Stimulated activated CD4-positive, alpha-beta T cell treated with anti-CD3 and anti-CD28 coated beads, Interleukin-4, amount 100 ng/mL, for 4 hours (primary cell): ENCODE measurements at places on chromosomes 5 and 9.

DNA sequence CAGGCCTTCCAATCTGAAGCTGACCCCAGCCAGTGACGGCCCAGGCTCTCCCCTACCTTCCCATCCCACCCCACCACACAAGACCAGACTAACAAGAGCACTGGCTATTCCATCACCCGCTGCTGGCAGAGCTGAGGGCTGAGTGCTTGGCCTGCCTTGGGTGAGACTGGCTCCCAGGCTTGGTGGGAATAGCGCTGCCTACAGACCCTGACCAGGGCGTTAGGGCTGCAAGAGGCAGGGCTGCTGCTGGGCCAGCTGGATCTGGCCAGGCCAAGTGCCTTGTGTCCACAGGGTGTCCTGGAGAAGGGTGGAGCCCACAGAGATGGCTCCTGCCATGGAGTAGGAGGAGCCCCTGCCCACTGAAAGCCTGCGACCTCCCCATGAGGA, 31.6 kb upstream of the ANGPTL2 start:
- DNase-seq, result no peak

- no peak for DNase-seq
Observed at GRCh38 chr9:118263949-118264348, 559.7 kb downstream of the TLR4 start.

DNA sequence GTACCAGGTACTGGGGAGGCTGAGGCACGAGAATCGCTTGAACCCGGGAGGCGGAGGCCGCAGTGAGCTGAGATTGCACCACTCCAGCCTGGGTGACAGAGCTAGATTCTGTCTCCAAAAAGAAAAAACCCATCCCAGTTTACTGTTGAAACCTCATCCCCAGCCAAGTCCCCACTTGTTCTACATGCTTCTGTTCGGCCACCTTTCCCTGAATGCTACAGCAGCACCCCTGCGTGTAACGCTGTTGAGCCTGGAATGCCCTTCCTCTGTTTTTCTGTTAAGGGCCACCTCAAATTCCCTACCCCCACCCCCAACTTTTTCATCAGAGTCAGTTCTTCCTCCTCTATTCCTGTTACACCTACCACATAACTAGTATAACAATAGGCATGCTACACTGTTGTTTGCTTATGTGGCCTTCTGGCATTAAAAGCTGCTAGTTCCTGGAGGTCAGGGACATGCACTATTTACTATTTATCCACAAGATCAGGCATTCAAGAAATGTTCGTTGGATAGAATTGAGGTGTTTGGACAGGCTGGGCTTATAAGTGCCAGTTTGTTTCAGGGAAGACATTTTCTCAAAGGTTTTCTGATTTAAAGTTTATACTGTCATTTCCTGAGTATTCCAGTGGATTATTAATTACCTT, 47.1 kb upstream of the C5orf47 start:
- no peak for DNase-seq

DNA sequence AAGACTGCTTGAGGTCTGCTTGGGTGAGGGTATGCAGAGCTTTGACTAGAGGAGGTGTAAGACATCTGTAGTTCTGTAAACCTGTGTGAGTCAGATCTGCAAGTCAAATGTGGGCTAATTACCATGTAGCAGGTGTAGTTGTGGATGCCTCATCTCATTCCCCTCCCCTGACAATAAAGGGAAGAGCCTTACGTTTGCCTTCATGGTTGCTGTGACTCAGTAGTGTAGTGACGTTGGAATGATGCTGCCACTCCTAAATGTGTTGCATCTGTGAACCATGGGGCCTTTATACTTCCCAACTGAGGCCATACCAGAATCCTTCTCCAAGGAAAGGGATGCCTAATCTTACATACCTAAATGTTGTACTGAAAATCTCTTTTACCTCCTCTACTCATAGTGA, 26.0 kb downstream of the PRDM6 start:
- no peak for DNase-seq

GRCh38 chr9:112364761-112365160, 15.1 kb upstream of the HSDL2 start:
- DNase-seq, result no peak

DNA sequence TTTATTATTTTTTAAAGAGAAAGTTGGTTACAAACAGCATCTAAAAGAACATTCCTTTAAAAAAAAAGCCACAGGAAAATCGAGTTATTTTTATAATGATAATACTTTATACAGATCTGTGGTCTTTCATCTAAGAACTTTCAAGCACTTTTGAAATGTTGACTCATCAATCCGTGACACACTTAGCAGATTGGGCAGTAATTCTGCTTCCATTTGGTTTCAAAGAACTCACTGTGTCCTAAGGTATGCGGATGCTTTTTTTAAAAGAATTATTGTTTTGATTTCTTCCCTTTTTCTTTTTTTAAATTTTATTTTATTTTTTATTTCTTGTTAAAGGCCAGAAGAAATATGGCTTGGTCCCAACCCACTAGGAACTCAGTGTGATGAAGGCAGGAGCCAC, 147.8 kb downstream of the AOPEP start:
- DNase-seq, result no peak

GRCh38 chr9:84379740-84380139, 39.2 kb upstream of the SLC28A3 start:
- DNase-seq, result no peak

GRCh38 chr9:76812591-76812990, 48.4 kb downstream of the PCA3 start:
- no peak for DNase-seq

GRCh38 chr5:77633207-77633675, 5.3 kb downstream of the OTP start:
- DNase-seq, result no peak

- no peak for DNase-seq
Observed at GRCh38 chr5:130693509-130693908, 471.5 kb downstream of the HINT1 start.

DNA sequence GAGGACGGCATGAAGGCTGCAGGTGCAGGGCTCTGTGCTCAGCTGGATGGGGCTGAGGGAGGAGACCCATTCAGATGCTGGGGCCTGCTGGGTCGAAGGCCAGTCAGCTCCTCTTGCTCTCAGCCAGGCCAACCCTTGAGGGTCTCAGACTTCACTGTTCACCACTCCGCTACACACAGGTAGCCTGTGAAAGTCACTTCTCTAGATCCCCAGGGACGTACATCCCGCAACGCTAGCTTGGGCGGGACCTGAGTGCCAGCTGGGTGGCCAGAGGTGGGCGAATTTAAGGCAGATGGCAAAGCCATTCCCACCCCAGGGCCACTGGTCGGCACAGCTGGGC, 42.2 kb upstream of the FCN1 start:
- no peak for DNase-seq

- no peak for DNase-seq
Observed at GRCh38 chr5:78887384-78888118, 97.6 kb downstream of the ARSB start.

GRCh38 chr5:172834415-172835289, 601 bp downstream of the ERGIC1 start:
- DNase-seq, result no peak

DNA sequence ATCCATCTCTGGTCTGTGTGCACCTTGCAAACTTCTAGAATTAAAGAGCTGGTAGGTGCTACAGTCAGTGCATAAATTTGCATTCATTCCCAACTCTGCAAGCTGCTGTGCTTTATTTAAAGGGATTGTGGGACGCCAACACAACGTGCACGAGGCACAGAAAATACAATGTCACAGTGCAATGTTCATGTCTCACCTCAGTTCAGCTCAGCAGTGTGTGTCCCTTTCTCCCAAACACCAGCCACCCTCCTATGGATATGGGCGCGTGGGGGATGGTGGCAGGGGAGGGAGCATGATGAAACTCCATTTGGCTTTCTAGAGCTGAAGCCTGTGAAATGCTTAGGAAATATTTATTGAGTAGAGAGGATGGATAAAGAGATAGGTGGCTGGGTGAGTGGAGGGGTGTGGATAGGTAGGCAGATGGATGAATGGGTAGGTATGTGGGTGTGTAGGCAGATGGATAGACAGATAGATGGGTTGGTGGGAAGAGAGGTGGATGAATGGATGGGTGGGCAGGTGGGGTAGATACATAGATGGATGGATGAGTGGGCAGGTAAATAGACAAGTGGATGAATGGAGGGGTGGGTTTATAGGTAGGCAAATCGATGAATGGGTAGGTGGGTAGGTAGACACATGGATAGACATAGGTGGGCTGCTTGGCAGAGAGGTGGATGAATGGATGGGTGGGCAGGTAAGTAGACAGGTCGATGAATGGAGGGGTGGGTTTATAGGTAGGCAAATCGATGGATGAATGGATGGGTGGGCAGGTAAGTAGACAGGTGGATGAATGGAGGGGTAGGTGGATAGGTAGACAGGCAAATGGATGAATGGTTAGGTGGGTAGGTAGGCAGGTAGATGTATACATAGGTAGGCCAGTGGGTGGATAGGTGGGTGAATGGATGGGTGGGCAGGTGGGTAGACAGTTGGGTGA, 92.7 kb upstream of the FCN2 start:
- DNase-seq, result no peak

GRCh38 chr5:157351802-157352092, 85.8 kb downstream of the CYFIP2 start:
- DNase-seq, result no peak

DNA sequence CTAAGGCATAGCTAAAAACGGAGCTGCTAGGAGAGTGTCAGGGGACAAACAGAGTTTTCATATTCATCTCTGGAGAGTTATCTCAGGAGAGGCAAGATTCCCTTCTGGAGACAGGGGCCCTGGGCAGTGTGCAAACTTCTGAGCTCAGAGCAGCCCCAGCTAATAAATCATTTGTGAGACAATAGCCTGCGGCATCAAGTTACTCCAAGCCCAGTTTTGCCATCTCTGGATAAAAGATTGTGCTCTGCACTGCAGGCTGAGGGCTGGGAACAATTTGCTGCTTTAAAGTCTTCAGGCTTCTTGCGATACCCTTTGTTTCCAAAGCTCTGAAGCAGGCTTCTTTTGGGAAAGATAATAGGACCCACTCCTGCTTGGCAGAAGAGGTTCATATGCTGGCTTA, 164.3 kb upstream of the BRINP1 start:
- no peak for DNase-seq

DNA sequence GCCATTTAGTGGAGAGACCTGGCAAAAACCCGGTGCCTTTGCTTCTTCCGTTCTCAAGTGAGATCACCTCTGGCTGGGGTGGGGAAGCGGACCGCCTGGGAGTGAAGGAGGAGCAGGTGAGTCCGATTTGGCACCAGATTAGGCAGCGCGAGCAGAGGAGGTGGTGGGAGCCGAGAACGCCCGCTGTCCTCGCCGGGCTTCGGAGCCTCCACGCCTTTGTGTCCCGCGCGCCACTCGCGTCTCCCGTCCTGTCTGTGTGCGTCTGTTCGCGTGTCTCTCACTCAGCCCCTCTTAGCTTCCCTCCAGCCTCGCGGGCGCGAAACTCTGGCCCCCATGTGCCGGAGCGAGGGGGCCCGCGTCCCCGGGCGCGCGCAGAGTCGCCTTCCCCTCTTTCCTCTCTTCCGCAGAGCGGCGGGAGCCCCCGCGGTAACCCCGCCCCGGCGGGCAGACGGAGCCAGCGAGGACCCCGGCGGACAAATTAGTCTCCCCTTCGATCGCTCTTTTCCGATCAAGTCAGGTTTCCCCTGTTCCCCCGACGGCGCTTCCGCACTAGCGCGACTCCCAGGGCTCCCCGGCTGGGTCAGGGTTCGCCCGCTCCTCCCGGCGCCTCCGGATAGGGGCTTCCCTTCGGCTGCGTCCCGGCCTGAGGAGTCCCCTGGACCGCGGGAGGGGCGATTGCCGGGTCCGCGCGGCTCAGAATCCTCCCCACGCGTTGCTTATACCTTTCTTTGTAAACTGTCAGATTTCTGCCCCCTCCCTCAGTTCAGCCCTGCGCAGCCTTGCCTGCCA, 7.1 kb downstream of the POU4F3 start:
- DNase-seq, result no peak

DNA sequence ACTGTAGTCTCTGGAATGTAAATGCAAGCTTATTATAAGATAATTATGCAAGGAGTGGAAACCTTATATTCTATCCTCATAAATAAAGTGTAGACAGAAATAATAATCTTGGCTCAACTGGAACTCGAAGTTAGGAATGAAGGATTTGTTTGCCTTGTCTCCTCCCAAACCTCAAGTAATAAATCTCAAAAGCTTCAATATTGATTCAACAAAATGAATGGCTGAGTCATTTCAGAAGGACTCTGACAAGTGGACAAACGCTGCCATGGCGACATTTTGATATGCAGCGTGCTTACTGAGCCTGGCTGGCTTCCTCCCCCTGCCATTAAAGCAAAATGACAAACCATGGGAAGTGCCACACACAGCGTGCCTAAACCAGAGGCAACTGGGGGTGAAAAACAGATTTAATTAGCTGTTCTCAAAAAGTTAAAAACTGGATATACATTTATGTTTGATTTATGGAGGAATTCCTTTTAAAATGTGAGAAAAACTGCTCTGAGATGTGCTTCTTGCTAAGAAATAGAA, 10.5 kb upstream of the ADGRV1 start:
- DNase-seq, result no peak

DNA sequence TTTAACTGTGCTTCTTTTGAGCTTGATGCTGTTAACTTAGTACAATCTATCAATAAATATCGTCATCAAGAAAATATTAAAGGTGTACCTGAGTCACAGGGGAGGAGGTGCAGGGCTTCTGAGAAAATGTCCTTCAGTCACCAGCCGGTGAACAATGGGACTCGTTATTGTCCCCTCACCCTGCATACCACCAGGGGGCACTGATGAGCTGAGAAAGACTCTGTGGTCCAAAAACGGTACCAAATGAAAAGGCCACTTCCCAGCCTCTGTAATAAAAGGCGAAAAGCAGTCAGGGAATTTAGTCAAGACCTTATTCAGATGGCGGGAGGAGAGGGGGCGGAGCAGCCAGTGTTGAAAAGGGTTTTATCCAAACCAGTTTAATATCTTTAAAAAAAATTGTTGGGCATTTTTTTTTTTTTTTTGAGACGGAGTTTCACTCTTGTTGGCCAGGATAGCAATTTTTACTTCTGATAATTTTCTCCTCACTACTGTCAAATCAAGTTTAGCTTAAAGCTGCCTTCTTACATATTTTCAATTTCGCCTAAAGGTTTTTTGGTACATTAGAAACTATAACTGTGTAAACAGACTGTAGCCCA, 271.9 kb upstream of the ADAMTS16 start:
- DNase-seq, result no peak

DNA sequence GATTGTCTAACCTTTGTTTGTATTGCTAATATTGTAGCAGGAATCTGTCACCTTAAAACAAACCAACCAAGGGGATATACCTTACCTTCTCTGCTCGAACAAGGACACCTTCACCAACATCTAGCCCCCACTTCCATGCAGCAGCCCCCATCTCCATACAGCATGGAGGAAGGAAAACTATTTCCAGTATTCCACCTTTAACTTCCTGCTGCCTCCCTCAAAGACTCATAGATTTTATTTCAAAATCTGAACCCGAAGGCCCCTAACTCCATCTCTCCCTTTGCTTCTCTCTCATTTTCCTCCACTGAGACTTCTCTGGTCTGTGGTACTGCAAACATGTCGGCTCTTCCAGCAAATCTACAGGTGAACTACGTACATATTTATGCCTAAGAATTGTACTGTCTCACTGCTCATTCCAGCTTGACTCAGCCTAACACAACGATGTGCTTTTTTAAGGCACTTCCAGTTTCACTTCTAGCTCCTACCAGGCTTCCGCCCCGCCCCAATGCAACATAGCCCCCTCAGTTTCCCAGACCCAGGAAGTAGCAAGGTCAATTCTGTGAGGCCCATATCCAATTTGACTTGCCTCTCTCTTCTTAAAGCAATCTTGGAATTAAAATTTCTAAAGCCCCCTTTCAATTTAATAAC, 70.7 kb upstream of the RNF38 start:
- DNase-seq, result peak; percentile 44

GRCh38 chr5:88388476-88389337, 120.1 kb upstream of the TMEM161B start:
- DNase-seq, result no peak

GRCh38 chr5:157115502-157115901, 6.7 kb upstream of the HAVCR2 start:
- no peak for DNase-seq

- no peak for DNase-seq
Observed at GRCh38 chr5:134813827-134814226, 31.9 kb upstream of the C5orf24 start.
